Frontal cortex (tissue), 4 donors: ENCODE measurements at places on chromosomes 6 and 20.

- DNase-seq, result no peak
Measured at GRCh38 chr6:98576791-98577190, 257.6 kb upstream of the POU3F2 start.

DNA sequence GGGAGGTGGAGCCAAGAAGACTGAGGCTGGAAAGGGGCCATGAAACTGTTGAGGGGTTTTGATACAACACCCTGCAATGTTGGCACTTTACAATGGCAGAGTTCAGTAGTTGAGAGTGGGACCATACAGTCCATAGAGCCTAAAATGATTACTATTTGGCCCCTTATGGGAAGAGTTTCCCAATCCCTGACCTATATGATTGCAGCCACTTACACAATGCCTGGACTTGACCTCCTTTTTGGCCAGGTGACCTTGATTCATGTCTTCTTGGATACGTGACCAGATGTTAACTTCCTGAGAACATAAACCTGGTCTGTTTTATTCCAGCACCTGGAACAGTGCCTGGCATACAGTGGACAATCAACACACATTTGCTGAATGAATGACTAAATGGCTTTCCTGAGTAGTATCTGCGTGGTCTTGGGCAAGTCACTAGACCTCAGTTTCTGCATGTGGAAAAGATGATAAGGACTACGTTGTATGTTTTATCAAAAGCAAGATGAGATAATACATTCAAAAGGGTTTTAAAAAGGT, 58.4 kb downstream of the NOX3 start:
- no peak for DNase-seq

- DNase-seq, result no peak
Measured at GRCh38 chr6:106913676-106914280, 60.8 kb downstream of the CD24 start.

GRCh38 chr6:132494954-132495353, 18.0 kb downstream of the STX7 start:
- DNase-seq, result no peak

DNA sequence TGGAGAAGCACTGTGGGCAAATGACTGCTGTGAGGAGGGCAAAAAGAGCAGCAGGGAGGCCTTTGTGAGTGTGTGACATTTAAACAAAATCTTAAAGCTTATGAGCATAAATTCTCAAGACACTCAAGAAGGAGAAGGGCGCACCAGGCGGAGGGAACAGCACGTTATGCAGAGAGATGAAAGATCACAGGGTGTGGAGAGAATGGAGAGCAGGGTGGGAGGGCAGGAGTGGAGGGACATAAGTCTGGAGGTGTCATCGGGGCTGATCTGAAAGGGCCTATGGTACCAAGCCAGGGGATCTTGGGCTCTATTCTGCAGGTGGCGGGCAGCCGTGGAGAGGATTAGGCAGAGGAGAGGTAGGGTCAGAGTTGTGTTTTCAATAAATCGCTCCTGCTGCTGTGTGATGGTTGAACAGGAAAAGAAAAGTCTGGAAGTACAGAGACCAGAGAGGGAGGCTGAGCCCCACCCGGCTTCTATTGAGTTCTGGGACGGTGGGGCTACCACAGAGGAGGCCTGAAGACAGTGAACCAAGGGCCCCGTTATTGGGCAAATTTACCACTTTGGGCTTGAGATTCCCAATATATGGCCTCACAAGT, 24.3 kb upstream of the DLGAP4 start:
- DNase-seq, result no peak

GRCh38 chr6:166589337-166589731, 2.9 kb upstream of the RAMACL start:
- no peak for DNase-seq

- no peak for DNase-seq
Measured at GRCh38 chr6:90939906-90940305, 353.0 kb upstream of the MAP3K7 start.

DNA sequence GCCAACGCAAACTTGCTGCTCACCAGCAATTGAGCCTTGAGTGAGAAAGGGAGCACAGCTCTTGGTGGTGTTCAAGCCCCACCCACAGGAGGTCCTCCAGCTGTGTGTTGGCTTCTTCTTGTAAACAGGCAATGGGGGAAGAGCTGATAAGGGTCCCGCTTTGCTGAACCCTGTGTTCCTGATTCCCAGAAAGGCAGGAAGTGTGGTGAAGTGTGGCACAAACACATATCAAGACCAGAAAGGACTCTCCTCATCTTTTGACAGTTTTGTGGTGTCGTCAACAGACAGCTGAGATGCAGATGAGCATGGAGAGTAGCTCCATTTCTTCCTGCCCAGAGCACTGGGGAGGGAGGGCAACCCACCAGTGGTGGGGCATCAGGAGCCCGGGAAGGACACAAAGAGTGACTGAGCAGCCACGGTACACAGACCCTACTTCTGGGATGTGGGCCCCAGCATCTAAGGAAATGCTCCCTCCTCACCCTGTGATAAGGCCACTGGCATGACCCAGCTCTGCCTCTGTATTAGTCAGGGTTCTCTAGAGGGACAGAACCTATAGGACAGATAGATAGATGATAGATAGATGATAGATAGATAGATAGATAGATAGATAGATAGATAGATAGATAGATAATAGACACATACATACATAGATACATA, 188.9 kb upstream of the TAB2 start:
- DNase-seq, result no peak

GRCh38 chr6:151239603-151240035, at the start of gene AKAP12:
Gene AKAP12, plus strand, starts transcription at chr6:151239967. Its CDS starts 596 bp downstream, at chr6:151240563.
- DNase-seq, result peak; percentile 52

GRCh38 chr20:61886721-61887595, 178.7 kb downstream of the TAF4 start:
- DNase-seq, result peak; percentile 70

GRCh38 chr6:3259491-3259958, 778 bp downstream of the PSMG4 start:
- DNase-seq, result no peak

GRCh38 chr6:35046862-35047261, 94.3 kb downstream of the TCP11 start:
- no peak for DNase-seq

GRCh38 chr20:5282561-5282960, 34.2 kb downstream of the PROKR2 start:
- DNase-seq, result no peak

GRCh38 chr6:142566628-142567396, 265.0 kb downstream of the ADGRG6 start:
- peak; percentile 25 for DNase-seq

- no peak for DNase-seq
Measured at GRCh38 chr6:3125815-3126214, 7.3 kb downstream of the BPHL start.

GRCh38 chr6:142014515-142014914, 118.2 kb upstream of the GJE1 start:
- no peak for DNase-seq

DNA sequence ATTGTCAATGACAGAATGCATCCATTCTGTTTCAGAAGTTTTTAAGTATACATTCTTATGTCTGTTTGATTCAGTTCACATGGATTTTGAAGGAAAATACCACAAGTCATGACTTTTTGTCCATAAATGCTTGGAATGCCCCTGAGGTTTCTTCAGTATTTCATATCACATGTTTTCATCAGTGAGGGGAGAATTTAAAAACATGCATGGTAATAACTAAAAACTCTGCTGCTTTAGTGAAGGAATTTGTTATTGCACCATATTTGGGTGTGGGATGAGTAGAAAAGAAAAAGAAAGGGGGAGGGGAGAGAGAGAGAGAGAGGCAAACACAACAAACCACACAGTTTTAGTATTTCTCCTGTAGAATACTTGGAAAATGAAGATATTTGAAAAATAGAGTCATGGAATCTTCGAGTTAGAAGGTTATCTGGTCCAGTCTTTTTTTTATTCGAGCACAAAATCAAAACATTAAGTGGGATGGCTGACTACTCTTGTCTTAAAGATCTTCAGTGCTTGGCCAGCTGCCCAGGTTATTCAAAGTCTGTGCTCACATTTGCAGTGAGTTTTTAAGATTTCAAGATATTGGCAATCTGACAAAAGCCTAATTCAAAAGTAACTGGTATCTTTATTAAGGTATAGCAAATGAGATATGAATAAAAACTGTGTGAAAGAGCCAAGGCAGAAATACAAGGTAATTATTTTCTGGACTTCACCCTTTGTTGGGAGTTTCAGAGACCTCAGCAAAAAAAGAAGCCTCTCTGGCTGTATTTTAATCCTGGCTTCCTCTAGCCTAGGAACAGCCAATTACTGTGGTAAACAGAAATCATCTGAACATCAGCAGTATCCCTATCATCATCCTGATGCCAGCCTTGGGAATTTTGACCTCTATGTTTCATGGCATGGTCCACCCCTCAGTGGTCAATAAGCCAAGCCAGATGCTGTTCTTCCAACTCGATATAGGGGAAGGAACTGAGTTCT, 687.9 kb upstream of the CITED2 start:
- DNase-seq, result no peak

DNA sequence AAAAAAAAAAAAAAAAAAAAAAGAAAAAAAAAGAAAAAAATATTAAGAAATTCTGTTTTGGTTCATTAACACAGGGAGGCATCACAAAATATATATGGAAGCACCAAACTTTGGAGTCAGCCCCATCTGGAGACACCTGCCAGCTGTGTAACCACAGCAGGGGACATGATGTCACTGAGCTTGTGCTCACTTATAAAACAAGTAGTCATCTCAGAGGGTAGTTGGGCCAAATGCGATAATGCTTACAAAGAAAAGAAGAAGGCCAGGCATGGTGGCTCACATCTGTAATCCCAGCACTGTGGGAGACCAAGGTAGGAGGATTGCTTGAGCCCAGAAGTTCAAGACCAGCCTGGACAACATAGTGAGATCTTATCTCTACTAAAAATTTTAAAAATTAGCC, 1.1 kb upstream of the BNIP5 start:
- no peak for DNase-seq

DNA sequence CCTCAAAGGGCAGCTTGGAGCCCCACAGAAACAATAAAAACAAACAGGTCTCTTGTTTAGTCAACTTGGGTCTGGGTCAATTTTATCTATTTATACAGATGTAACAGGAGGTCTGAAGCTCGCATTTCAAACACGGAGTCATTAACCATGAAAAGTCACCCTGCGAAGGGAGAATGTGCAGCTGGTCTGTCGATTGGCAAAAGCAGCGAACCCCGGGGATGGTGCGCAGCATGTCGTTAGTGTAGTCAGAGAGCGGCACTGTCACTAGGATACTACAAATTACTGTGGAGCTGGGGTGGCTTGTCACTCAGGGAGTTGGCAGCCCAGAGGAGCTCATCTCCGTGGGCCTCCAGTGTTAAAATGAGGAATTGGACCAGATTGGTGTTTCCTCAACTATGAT, 190.4 kb upstream of the ARG1 start:
- no peak for DNase-seq

DNA sequence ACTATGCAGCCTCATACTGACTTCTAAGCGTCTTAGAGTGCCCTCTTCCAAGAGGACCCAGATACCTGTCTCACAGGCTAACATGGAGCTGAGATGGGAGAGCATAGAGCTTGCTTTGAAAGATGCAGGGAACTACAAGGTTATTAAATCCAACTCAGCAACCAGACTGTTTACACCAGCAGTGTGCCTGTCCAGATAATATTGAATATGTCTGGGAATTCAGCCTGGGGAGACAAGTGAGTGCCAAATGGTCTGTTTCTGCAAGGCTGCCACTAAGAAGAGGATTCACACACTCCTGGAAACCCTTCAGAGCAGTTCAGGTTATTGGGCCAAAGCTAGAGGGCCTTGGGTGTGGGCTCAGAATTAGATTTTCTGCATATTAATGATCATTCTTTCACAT, 547.8 kb downstream of the PTPRT start:
- no peak for DNase-seq

GRCh38 chr6:152720974-152721373, 23.3 kb downstream of the MYCT1 start:
- DNase-seq, result no peak

DNA sequence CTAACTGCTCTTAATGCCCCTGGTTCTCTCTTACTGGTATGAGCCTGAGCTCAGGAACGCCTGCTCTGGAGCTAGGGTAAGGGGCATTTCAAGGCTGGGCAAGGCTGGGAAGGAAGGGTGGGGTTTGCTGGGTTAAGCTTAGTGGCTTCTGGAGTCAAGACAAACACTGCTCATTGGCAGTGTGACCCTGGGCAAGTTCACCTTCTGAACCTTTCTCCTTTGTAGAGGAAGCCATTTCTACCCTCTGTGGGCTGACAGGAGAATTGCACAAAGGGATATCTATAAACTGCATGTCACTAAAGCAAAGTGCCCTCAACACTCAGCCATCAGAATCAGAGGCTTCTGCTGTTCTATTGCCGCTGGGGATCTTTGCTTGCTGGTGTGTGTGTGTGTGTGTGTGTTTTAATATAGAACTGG, 20.3 kb upstream of the LRRN4 start:
- DNase-seq, result no peak

DNA sequence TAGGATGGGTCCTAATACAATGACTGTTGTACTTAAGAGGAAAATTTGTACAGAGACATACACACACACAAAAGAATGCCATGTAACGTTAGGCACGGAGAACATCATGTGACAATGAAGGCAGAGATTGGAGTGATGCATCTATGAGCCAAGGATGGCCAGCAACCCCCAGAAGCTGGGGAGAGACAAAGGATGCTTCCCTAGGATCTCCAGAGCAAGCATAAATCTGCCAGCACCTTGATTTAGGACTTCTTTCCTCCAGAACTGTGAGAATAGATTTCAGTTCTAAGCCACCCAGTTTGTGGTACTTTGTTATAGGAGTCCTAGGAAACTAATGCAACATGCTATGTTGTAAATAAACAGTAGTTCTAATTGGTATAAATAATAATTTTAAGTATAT, 25.0 kb downstream of the EYA4 start:
- no peak for DNase-seq

DNA sequence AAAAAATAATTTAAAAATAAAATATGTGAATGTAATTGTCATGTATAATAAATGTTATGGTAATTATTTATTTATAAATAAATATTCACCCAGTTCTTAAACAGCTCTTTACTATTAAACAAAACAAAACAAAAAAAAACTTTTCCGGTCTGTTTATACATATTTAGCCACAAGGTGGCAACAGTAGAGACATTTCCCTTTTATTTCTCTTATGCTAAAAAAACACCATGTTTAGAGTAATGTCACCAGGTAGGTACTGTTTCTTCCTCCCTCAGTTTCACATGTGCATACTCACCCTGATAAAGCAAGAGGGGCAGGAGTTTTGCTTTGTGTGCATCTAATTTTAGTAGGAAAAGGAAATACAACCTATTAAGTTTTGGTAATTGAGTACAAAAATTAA, 610.4 kb upstream of the IMPG1 start:
- no peak for DNase-seq

DNA sequence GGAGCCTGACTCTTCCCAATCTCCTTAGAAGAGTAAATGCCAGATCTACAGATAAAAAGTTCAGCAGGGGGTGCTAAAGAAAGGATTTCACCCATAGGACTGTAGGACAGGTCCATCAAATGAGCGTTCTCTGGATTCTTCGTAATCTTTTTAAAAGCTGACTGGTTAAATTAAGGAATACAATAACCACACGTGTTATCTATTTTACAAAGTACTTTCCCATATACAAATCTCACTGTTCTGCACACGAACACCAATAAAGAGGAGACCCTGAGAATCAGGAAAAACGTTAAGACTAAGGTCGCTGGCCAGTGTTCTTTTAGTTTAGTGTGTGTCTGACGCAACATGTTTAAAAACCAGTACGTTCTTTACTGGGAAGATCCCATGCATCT, 542 bp downstream of the TUBE1 start:
- DNase-seq, result peak; percentile 23
